ENCODE measurements at places on chromosomes 5 and 9.
A peak's percentile ranks its signal among the peaks of the same experiment; 100 is the strongest.

DNA sequence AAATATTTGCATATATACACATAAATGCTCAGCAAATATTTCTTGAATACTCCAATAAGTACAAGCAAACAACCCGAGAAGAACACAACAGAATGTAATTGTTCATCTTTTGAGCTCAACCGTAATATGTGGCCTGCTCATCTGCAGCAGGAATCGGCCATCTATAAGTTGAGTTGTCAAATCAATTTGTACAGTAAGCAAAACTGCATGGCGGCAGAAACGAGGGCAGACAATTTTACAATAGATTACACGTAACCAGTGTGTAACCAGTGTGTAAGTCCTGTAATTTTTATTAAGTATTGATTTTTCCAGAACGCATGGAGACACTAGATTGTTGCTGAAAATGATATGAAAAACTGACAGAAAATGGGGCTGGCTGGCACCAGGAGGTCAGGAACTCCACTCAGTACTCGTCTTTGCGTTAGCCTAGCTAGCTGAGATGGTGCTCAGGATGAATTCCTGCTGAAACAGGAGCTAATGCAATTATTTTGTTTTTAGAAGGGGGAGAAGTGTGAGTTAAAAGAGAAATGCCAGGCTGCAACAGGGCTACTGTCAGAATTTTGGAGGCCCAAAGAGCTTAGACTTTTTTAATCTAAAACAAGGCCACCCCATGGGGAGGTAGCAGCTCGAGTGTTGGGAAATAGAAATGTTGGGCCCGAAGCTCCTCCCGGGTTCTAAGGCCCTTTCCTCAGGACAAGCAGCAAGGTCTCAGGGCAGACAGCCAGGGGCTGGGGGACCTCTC, 682 bp downstream of the DHX29 start:
- peak; percentile 42 for DNase-seq

DNA sequence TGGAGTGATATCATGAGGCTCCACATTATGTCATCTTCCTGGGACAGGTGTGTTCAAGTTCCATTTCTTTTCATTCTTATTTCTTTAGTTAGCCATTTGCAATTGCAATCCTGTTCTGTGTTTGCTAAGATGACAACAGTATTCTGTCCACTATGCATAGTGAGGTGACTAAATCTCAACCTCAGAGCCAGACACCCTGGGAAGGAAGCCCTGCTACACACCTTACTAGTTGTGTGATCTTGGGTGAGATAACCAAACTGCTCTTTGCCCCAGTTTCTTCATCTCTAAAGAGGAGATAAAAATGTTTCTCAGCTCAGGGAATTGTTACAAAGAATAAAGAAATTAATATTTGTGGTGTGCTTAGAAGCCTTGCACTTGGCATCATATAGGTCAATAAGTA, 215.1 kb upstream of the RPS23 start:
- no peak for DNase-seq

DNA sequence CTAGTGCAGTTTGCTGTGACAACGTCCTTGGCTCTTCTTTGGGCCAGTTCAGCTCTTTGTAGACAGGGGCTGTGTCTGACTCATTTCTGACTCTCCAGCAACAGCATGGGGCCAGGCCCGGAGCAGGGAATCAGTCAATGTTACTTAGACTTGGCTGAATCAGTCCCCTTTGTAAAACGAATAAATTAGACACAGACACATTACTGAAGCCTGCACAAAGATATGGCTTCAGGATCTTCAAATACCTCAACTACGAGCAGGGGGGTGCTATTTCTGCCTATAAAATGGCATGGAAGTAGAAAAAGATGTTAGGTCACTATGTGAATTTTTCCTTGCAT, 204.7 kb downstream of the TTLL11 start:
- DNase-seq: no peak

DNA sequence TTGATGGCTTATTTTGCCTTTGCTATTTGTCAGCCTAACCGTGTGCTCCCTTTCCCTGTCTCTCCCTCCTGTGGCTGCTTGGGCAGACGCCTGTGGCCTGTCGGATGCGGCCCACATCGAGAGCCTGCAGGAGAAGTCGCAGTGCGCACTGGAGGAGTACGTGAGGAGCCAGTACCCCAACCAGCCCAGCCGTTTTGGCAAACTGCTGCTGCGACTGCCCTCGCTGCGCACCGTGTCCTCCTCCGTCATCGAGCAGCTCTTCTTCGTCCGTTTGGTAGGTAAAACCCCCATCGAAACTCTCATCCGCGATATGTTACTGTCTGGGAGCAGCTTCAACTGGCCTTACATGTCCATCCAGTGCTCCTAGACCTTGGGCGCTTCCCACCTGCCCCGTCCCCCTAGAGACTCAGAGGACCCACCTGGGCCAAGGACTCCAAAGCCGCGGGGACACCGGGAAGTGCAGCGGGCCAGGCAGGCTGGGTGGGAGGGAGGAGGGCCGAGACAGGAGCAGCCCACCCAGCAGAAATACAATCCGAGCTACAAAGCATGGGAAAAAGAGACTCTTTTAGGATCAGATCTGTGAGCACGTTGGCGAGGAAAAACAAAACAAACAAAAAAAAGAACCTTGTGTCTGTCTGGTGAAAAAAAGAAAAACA, 10.6 kb downstream of the NR2F1 start:
- no peak for DNase-seq

GRCh38 chr9:136921307-136921706, 23.2 kb downstream of the FBXW5 start:
- no peak for DNase-seq

GRCh38 chr9:107667231-107668070, 177.9 kb upstream of the KLF4 start:
- DNase-seq: no peak

- DNase-seq: no peak
These were observed 15.1 kb upstream of the PHF19 start for GRCh38 chr9:120891884-120892747.

DNA sequence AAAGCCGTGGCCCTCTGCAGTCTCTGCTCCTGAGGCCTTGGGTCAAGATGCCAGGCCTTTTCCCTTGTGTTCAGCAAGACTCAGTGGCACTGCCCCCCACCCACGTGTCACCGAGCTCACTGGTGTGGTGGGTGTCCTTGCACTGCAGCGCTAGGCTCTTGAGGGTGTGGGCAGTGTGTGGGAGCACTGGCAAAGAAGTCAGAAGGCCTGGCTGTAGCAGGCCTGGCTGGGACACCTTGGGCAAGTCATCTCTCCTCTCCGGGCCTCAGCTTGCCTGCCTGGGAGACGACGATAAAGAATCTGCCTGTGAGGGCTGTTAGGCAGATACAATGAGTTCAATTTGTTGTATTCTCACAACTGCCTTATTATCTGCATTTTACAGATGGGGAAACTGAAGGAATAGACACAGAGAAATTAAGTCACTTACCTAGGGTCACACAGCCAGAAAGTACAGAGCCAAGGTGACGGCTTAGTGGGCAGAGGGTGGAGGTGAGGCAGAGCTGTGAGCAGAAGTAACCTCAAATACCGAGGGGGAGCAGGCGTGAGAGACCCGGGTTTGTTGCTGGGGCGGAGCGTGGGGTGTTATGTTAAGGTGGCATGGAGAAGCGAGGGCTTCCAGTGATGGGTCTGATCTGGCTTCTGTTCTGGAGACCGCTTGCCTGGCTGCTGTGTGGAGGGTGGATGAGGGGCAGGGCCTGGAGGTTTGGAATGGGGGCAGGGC, 1.4 kb downstream of the TSPAN17 start:
- DNase-seq: no peak

GRCh38 chr5:108655750-108656450, 91.8 kb upstream of the FER start:
- DNase-seq: no peak

GRCh38 chr9:25094518-25094917, 548.8 kb upstream of the IZUMO3 start:
- no peak for DNase-seq

DNA sequence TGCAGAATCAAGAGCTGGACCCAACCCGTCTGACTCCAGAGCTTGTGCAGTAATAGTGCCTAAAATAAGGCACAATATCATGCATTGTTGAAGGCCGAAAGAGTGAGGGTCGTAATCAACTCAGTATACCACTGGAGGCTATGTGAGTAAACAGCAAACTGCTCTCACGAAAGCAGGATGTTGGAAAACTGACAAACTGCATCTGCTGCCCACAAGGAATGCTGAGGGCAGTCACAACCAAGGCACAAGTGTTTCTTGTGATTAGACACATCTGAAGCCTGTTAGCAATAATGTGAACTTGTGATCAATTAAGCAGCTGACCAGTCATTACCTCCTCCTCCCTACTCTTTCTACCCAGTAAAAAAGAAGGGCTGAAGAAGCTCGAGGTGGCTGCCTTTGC, 48.8 kb downstream of the TRPM3 start:
- DNase-seq: no peak

- DNase-seq: peak; percentile 69
These were observed 61.3 kb upstream of the HSPA9 start for GRCh38 chr5:138636398-138636944.
